Activated CD8-positive, alpha-beta memory T cell treated with anti-CD3 and anti-CD28 coated beads, Interleukin-2, amount 50 U/mL, for 48 hours (primary cell): ENCODE measurements at places on chromosomes 4 and X.

- DNase-seq: no peak
Measured at GRCh38 chrX:67613366-67613765, 69.5 kb downstream of the AR start.

GRCh38 chrX:39133971-39134370, 332.7 kb downstream of the MID1IP1 start:
- DNase-seq: no peak

GRCh38 chr4:38670939-38671591, 7.1 kb downstream of the KLF3 start:
- DNase-seq: no peak

- no peak for DNase-seq
Measured at GRCh38 chr4:105088110-105088879, 58.4 kb upstream of the TET2 start.

DNA sequence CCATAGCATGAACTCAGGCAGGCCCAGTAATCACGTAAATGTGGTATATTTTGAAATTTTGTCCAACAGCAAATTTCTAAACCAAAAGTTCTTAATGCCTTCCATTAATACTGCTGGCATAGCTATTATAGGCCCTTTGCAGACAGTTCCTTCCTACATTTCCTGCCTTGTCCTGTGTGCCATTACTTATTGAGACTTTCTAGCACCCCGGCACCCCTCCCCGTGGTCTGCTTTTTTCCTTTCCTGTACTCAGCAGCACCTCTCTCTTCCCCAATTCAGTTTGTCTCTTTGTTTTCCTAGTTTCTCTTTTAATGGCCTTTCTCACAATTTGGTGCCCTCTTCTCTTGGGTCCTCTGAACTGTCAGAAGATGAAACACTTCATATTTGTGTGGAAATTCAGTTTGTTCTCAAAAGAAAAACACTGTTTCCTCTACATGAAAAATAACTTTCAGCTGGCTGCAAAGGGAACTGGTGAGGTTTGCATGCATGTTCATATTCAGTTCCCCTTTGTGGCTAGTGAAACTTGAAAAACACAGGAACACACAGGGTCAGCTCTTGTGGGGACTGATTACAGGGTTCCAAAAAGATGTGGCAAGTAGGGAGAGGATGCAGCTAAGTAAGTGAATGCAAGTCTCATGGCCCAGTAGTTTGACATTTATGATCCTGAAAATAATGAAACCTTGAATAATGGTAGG, 17.1 kb downstream of the GPR34 start:
- DNase-seq: no peak

- no peak for DNase-seq
Measured at GRCh38 chr4:39542611-39543012, 15.4 kb upstream of the UGDH start.

- DNase-seq: peak; percentile 63
Measured at GRCh38 chrX:40278340-40279090, 180.8 kb upstream of the BCOR start.

- no peak for DNase-seq
Measured at GRCh38 chr4:155367608-155368007, 9.2 kb downstream of the MAP9 start.

DNA sequence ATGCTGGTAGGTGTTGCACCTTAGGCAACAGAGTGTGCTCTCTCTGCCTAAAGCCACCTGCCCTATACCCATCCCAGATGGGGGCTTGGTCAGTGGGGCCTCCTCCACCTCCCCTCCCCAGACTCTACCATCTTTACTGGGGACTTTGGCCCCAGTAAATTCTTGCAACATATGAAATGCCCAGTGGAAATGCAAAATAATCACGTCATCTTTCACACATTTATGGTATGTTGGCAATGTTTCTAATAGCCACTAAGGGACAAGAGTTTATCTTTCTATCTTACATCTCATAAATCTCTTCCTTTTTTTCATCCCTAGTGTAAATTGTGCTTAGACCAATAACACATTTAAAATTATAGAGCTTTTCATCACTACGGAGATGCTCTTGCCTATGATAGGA, 103.0 kb upstream of the MAML3 start:
- DNase-seq: no peak

GRCh38 chrX:155313766-155314165, 20.6 kb downstream of the CLIC2 start:
- no peak for DNase-seq

DNA sequence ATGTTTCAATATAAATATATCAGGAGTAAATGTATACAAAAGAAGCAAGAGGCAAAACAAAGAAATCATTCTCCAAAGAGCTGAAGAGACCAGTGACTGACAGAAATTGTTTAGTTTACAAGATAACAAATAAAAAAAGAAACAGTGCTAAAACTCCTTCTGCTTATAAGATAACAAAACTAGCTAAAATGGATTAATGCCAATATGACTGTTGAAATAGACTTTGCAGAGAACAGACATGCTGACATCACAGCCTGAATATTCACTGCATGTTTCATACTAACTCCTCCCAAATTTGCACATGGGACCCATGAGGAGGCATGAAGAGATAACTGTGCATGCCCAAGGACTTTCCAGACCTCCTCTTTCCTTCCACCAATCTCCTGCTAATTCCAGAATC, 6.2 kb upstream of the GABRA4 start:
- no peak for DNase-seq

DNA sequence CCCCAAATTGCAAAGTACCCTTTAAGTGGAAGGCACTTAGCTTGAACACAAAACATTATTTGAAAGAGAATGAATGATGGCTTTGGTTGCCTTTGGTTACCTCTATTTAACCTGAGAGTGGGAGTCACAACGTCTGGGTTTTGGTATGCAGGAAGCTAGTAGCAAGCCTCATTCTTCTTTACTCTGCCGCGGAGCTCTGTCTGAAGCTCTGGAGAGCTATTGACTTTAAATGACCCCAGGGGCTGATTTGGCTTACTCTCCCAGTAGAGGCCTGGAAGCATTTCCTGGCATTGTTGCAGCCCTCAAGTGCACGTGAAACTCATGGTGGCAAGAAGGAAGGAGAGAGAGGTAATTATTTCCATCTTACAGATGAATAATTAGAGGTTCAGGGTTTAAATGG, 81.8 kb upstream of the MAGEA4 start:
- no peak for DNase-seq

- no peak for DNase-seq
Measured at GRCh38 chrX:30246769-30247489, at the start of gene MAGEB1. Gene MAGEB1 (plus strand): TSS chrX:30247146. CDS start chrX:30250494, 3,348 bp downstream.

DNA sequence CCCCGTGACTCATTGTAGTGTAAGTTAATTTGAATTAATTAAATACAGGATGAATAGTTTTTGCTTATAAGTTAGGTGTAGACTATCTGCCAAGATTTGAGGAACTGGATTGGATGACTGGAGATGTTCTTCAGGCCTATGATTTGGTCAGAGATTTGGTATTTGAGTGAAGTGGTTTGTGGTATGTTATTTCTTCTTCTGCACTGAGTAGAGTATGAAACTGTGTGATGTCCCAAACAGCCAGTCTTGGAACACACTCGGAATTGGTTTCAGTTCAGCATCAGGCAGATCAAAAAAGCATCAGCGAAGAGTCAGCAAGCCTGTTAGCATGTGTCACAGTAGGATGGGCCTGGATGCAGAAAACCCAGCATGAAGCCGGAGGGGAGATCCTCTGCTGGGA, 294.1 kb downstream of the ARHGAP10 start:
- no peak for DNase-seq

GRCh38 chr4:185238750-185239149, 29.4 kb downstream of the SNX25 start:
- DNase-seq: no peak

DNA sequence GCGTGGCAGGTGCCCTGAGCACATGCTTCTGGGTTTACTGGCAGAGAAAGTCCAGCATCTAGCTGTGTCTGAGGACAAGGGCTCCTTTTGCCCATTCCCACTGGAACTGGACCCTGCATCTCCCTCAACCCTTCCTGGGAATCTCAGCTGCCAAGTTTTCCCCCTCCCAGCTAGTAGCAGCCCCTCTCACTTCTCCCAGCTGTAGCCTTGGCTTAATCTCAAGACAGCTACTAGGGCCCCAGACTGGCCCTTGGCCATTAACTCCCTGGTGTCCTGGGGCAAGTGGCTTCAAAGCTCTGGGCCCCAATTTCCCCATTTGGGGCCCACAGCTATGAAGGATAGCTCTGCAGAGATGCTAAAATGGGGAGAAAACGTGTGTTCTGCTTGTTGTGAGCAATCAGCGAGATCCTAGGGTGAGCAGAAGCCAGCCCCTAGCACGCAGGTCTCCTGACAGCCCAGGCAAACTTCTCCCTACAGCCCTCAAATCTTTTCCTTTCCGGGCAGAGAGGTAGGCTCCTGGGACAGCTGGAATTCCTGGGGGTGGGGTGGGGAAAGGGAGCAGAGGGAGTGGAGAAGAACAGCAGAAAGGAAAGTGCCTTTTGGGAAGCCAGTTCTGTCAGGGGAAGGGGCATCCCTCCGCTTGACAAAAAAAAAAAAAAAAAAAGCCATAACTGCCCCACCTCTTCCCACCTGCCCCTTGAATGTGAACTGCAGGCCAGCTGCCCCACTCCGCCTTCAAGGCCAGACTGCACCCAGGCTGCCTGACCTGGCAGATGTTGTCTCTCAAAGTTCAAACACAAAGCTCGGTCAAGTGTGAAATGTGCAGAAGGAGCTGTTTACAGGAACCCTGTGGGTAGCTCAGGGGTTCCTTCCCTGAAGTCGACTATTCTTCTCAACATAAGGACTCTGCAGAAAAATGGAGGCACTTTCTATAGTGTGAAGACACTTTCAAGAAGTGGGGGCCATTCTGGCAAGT, 16.6 kb downstream of the FGD1 start:
- DNase-seq: no peak

- DNase-seq: no peak
Measured at GRCh38 chr4:39682138-39682537, 15.8 kb upstream of the UBE2K start.

DNA sequence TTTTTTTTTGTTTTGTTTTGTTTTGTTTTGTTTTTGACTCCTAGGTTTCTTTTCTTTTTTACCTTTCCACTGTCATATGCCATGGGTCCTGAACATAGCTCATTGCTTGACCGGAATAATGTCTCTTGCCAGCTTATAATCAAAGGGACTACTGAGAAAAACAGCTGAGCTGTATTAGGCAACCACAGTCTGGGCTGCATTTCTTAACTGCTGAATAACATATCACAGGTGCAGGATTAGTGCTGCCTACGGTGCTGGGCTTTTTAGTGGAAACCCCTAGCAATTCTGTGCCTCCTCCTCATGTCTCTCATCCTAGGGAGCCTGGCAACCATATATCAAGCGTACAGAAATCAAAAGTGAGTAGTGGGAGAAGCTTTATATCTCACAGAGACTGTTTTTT, 333.5 kb downstream of the BMPR1B start:
- no peak for DNase-seq

- no peak for DNase-seq
Measured at GRCh38 chr4:166930464-166930863, 303.8 kb downstream of the SPOCK3 start.

DNA sequence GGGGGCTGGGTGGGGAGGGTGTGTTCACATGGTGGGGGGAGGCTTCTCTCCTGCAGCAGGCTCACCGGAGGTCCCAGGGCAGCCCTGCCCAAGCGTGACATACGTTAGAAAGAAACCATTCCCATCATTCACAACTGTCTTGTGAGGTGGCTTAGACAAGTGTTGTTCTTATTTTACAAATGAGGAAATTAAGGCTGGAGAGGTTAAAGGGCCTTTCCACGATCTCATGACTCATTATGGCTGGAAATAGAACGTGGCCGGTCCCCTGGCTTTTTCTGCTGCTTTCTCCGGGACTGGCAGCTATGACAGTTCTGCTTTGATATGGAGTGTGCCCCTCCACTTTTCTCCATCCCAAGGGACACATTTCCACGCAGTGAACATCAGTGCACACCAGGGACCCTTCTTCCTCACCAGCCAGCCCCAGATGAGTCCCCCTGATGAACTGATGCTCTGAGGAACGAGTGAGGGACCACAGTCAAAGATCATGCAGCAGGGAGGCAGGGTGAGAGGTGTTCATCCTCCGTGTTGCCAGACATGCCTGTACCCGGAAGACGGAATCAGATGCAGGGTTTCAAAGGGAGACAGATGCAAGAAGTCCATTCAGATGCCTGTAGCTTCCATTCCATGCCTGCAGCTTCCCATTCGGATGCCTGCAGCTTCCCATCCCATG, 64.0 kb upstream of the ACSL1 start:
- DNase-seq: no peak

DNA sequence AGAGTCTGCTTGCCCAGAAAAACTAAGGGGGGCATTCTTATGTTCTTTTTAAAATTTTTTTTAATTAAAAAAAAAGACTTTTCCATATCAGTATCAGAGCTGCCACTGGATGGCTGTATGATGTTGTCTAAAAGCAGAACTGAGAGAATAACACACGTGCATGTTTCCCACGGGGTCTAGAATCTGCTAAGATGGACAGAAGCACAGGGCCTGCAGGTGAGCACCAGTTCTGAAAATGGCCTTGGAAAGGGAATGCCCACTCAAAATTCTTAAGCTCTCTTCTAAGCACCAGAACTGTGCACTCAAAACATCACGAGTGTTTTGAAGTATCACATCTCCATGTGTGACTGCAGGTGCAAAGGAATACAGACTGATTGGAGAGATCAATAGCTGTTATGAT, 61.1 kb downstream of the ARAP2 start:
- no peak for DNase-seq

DNA sequence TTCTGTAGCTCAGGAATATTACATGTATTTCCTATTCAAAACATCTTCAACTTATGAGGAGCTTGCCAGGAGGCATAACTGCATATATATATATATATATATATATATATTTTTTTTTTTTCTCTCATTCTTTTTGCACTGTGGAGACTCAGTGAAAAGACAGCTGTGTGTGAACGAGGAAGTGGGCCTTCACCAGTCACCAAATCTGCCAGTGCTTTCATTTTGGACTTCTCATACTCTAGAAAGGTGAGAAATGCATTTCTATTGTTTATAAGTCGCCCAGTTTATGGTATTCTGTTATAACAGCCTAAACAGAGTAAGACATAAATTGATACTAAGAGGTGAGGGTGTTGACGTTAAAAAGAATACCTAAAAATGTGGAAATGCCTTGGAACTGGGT, 710.6 kb downstream of the TRAM1L1 start:
- no peak for DNase-seq

GRCh38 chr4:77473509-77473908, 132.1 kb upstream of the CXCL13 start:
- no peak for DNase-seq

DNA sequence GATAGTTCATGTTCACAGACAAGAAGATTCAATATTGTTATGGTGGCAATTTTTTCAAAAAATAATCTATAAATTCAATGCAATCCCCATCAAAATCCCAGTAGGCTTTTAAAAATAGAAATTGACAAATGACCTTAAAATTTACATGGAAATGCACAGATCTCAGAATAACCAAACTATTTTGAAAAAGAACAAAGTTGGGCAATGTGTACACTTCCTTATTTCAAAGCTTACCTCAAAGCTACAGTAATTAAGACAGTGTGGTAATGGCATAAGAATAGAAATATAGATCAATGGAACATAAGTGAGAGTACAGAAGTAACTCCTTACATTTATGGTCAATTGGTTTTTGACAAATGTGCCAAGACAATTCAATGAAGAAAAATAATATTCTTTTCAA, 39.0 kb downstream of the FRMD7 start:
- no peak for DNase-seq

- DNase-seq: no peak
Measured at GRCh38 chrX:99353412-99353811, 1056.7 kb downstream of the PCDH19 start.

GRCh38 chr4:41701983-41702382, 46.5 kb downstream of the PHOX2B start:
- no peak for DNase-seq
